GM04504 (cell line): ENCODE measurements at places on chromosomes 16 and 17.

- DNase-seq, result no peak
Measured at GRCh38 chr16:27722207-27722606, 172.3 kb downstream of the KATNIP start.

DNA sequence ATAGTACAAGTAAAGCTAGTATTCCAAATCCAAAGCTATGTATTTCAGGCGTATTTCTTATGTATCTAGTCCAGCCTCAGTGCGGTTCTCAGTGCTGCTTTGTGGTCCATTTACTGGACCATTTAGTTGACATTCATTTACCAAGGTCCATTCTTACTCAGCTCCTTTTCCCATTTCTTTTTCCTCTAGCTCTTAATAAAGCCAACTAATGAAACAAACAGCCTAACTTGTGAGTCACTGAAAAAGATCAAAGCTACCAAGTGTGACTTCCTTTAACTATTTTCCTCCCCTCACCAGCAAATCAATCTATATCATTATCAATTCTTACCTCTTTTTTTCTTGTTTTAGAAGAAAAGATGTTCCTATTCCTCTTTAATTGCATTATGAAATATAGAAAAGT is 64.0 kb downstream of the CYB561 start:
- no peak for DNase-seq

DNA sequence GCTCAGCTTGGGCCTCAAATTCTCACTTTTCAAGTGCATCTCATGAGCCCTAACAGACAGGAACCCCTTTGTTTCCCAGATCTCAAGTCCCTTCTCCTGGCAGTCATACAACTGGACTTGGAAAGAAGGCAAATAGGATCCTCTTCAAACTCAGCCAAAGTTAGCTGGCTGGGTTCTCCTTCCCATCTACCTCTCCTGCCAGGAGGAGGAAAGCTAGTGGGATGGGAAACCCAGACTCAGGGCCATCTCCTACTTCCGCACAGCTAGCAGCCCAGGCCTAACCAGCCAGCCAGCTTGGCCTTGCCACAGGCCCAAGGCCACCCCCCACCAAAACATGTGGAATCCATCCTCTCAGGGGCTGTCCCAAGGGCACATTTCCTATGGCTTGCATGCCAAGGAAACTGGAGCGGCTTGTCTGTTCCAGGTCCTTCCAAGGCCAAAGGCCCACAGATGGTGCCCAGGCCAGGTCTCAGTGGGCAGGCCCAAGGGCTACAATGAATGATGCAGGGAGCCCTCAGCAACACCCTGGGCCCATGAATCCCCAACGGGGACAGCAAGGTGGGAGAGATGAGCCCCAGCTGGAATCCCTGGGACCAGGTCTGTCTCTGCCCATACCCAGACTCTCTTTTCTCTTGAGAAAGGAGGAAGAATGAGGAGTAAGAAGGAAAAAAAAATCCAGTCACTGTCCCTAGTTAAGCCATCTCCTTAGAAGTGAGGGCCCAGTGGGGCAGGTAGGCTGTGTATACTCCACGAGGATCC is 1.7 kb downstream of the SMARCD2 start:
- peak; percentile 38 for DNase-seq

GRCh38 chr17:71171270-71171669 is 949.5 kb upstream of the SOX9 start:
- DNase-seq, result no peak

DNA sequence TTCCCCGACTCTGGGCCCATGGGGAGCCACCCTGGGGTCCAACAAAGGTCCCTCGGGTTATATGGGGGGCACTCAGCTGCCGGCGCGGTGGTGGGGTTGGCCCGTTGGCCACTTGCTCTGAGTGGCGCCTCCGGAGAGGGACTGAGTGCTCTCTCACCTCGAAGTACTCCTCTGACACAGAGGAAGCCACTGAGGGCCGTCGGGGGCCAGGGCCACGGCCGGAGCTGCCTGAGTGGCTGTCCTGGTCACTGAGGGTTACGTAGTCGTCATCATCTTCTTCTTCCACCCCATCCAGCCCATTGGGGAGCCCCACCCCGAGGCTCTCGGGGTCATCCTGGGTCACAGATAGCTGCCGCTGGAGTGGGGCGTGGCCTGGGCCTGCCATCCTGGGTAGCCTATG is 25.7 kb downstream of the SLC5A10 start:
- DNase-seq, result no peak

DNA sequence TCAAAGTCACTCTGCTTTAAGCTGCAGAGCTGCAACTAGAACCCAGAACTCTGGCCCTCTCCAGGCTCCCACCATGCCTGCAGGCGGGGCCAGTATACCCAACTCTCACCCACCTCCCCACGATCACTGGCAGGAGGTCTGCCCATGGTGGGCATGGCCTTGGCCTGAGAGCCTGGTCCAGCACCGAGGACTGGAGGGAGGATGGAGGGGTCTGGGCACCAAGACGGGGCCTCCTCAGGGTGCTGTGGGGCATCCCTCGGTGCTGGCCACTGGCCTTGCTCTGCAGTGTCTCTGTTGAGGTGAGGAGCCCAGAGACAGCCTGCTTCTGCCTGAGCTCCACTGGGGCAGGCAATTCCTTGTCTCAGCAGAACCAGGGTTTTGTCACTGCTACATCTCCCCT is 1.5 kb upstream of the KRT16 start:
- DNase-seq, result no peak

- DNase-seq, result no peak
Measured at GRCh38 chr17:62017496-62017895, 47.6 kb downstream of the MED13 start.

DNA sequence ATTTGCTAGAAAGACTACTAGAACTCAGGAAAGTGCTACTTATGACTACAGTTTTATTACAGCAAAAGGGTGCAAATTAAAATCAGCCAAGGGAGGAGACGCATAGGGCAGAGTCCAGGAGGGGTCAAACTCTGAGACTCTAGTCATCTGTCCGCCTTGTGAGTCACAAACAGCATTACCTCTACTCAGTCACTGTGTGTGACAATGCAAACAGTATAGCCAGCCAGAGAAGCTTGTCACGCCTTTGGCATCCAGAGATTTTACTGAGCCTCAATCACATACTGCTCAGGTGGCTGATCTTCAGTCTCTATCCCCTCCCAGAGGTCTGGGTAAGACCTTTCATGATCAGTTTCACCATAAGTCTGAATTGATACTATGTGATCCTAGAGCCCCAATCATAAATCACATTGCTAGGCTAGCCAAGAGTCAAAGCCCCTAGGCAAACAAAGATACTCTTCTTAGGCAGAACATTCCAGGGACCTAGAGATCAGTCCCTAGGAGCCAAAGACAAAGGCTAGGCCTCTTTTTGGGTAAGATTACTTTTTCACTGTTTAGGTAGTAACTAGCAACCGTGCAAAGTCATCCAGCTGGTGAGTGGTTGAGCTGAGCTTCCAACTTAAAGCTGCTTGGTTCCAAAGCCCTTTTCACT is 48.8 kb upstream of the CLEC19A start:
- DNase-seq, result no peak

DNA sequence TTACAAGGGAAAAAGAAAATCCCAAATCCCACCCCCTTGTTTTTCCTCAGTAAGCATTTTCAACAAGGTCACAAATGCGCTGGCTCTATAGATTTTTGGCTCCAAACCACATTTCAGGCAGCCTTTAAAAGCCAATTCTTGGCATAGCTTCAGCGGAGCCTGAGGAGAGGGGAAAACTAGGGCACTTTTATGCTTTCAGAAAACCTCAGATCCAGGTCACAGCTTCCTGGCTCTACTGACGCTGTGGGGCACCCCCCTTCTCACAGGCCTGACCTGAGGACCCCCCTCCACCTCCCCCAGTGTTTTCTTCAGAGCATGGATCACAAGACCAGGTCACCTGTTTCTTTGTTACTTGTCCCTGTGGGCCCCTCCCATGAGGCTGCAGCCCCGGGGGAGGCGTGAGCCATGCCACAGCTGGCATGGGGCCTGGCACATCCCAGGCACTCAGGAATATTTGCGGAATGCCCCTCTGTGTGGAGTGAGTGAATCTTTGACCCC is 30.1 kb upstream of the MTSS2 start:
- DNase-seq, result no peak

DNA sequence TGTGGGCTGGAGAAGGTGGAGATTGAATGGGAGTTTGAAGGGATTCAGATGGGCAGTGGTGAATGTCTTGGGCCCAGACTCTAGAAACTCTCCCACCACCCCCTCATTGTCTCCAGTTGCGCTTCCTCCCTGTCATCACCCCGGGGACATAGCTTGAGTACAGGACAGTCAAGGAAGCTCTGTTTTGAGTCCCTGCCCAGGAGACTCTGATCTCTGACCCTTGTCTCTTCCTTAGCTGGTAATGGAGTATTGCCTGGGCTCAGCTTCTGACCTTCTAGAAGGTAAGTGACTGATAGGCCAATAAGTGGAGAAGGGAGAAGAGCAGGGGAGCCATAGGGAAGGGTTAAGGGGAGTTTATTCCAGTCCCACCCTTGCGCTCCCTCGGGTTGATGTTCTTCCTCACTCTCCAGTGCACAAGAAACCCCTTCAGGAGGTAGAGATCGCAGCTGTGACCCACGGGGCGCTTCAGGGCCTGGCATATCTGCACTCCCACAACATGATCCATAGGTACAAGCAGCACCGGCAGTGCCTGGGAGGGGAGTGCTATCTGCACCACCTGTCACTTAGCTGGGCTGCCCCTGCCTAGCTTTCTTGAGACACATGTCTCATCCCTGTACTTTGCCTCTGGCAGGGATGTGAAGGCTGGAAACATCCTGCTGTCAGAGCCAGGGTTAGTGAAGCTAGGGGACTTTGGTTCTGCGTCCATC is 5.0 kb downstream of the TAOK2 start:
- no peak for DNase-seq

- no peak for DNase-seq
Measured at GRCh38 chr17:42190491-42191274, 3.6 kb downstream of the GHDC start.

DNA sequence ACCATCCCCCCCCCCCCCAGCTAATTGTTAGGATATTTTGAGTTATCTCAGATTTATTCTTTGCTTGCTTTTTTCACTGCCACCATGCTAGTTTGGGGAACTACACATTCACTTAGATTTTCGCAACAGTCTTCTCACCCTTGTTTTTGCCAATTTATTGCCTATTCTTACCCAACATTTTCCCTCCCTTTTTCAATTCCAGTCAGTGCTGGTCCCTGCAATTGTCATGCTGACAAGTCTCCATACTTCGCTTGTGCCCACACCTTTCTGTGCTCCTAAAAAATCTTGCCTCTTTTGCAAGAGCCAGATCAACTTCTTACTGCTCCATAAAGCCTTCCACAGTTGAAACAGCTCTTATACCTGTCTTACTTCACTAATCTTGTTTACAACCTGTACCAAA is 16.3 kb downstream of the TNRC6A start:
- no peak for DNase-seq

- DNase-seq, result no peak
Measured at GRCh38 chr17:31488982-31489294, 97.5 kb downstream of the RAB11FIP4 start.

DNA sequence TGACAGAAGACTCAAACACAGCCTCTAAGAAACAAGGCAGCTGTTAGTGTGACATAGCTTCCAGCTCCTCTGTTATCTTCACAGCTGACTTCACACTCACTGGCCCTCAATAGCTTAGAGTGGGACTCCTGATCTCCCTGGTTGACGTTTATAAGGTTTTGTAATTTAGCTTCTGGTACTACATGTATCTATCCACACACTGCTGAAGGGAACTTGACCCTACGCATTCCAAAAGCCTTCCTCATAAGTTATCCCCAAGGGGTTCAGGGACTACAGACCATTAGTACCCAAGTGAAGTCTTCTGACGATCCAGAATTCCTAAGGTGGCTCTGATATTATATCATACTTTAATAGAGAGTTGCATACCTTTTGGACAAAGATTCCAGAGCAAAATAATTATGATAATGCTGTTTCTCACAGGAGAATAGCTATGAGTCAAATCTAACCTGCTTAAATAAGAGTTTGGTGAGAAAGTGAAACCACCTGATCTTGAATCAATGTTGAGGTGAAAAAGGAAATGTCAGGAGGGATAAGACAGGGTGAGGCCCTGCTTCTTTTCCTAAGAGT is 14.5 kb downstream of the ACACA start:
- no peak for DNase-seq

DNA sequence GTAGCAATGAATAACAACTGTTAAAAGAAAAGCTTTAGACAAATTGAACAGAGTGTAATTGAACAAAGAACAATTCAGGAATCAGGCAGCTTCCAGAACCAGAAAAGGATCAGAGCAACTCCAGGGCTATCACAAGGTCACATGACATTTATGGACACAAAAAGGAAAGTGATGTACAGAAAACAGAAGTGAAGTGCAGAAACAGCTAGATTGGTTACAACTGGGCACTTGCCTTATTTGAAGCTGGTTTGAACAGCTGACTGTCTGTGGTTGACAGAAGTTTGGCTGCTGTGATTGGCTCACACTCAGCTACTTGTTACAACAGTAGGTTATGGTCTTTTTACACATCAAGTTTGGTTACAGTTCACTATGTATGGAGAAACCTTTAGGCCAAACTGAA is 14.8 kb downstream of the EFCAB5 start:
- no peak for DNase-seq

- DNase-seq, result no peak
Measured at GRCh38 chr17:46135879-46136563, 57.2 kb downstream of the KANSL1 start.

DNA sequence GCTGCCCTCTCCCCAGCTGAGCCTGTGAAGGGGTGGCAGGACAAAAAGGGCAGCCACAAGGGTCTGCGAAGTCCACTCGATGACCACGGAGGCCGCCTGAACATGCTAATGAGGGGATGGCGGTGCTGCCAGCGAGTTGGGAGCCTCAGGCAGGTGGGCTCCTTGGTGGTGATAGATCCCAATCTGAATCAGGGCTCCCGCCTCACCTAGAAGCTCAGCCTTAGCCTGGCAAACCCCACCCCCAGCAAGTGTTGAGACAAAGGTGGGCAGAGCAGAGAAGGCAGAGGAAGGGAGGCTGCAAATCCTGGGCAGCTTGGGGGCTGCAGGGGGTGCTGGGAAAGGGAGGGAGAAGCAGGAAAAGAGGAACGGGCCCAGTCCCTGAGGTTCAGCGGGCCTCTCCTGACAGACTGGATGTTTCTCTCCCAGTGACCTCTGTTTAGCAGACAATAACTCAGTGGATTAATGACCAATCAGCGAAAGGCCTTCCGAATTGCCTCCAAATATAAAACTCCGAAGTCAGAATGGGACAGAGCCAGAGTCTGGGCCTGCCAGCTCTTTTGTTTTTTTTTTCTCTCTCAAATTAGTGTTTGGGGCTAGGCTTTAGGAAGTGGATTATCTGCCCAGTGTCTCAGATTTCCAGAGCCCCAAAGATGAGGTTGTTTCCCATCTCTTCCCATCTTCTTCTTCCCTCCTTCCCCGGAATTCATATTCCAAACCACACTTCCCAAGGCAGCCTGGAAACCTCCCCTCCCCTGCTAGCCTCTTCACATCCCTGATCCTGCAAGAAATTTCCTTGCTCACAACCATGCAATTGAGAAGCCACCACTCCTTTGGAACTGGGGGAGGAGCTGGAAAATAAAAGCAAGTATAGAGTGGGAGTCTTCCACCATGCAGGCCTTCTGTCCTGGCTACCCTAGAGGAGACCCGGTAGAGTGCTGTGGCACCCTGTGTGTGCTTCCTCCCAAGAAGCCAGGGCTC is 15.2 kb upstream of the HOXB2 start:
- no peak for DNase-seq

GRCh38 chr17:78789663-78790181 is 7.6 kb upstream of the CYTH1 start:
- DNase-seq, result peak; percentile 34

GRCh38 chr17:65593092-65593854 is 31.8 kb upstream of the AXIN2 start:
- no peak for DNase-seq
